ENCODE measurements at places on chromosomes 1 and 21.
A peak's percentile ranks its signal among the peaks of the same experiment; 100 is the strongest.

DNA sequence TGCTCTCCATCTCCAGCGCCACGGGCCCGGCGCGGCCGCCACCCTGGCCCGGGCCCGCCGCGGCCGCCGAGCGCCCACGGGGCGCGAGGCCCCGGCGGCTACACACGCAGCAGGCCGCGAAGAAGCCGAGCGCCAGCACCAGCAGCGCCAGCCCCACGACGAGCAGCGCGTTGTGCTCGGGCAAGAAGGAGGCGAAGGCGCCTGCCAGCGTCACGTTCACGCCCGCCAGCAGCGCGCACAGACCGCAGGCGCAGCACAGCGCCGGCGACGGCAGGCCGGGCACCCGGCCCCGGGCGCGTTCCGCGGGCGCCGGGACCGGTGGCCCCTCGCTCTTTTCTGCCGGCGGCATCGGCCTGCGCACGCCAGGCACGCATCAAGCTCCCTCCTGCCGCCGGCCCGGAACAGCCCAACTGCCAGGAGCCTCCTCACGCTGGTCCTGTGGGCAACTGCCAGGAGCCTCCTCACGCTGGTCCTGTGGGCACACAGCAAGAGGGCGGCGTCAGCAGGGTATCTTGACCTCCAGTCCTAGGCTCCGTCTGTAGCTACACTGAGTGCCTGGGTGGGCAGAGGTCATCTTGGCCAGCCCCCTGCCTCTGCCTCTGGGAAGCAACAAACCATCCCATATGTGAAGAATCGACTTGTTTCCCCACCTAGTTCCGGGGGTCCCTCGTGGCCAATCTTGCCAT, 18.1 kb downstream of the KNCN start:
- DNase-seq, result peak; percentile 30

- no peak for DNase-seq
Measured at GRCh38 chr1:60573726-60574409, 500.3 kb upstream of the C1orf87 start.

DNA sequence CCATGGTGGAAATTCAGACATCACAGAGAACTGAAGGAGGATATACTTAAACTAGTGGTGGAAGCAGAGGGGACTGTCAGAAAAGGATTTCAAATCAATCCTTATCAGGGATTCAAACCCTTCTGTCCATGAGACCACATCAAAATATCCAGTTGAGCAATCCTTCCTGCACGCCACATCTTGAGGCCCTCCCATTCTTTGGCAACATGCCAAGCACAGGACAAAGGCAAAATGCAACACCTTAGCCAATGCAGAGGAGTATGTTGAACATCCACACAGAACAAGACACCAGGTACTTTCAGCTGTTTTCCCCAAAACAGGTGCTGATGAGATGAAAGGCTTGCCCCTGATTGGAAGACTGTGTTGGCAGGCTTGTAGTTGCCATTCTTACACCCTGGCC, 81.8 kb upstream of the PLXNA2 start:
- no peak for DNase-seq

DNA sequence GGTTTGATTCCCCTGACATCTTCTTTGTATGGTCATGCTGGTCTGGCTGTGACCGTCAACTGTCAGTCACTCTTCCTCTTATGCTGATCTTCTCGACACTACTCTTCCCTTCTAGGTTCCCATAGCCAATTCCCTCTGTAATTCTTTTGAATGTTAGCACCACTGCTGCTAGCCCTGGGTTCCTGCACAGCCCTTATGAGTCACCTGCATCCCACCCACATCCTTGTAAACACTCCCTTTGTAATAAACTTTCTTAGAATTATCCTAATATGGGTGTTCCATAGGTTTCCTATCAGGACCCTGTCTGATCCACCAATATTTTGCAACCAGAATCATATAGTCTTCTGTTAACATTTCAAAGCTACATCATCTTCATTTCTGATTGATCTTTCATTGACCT, 37.1 kb downstream of the JUN start:
- no peak for DNase-seq

- DNase-seq, result peak; percentile 74
Measured at GRCh38 chr21:34952701-34953100, 96.4 kb downstream of the RUNX1 start.

GRCh38 chr1:153991151-153991630, 629 bp downstream of the RPS27 start:
- no peak for DNase-seq

GRCh38 chr1:12167493-12168429, 970 bp downstream of the TNFRSF1B start:
- DNase-seq, result no peak

DNA sequence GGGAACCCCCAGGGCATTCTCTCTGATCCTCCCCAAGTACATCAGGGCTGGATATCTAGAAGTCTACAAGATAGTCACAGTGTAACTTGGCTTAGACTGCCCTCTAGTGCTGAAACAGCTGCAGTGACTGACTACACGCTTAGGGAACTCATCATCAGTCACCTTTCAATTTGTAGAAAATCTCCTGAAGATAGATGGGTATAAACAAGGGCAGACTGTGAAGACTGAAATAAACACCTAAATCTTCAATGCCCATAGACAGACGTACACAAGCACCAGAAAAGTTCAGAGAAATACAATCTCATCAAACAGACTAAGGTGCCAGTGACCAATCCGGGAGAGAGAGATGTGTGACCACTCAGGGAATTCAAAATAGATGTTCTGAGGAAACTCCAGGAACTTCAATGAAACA, 46.6 kb downstream of the PACC1 start:
- peak; percentile 3 for DNase-seq

GRCh38 chr1:56064705-56065104, 514.7 kb downstream of the PLPP3 start:
- no peak for DNase-seq

DNA sequence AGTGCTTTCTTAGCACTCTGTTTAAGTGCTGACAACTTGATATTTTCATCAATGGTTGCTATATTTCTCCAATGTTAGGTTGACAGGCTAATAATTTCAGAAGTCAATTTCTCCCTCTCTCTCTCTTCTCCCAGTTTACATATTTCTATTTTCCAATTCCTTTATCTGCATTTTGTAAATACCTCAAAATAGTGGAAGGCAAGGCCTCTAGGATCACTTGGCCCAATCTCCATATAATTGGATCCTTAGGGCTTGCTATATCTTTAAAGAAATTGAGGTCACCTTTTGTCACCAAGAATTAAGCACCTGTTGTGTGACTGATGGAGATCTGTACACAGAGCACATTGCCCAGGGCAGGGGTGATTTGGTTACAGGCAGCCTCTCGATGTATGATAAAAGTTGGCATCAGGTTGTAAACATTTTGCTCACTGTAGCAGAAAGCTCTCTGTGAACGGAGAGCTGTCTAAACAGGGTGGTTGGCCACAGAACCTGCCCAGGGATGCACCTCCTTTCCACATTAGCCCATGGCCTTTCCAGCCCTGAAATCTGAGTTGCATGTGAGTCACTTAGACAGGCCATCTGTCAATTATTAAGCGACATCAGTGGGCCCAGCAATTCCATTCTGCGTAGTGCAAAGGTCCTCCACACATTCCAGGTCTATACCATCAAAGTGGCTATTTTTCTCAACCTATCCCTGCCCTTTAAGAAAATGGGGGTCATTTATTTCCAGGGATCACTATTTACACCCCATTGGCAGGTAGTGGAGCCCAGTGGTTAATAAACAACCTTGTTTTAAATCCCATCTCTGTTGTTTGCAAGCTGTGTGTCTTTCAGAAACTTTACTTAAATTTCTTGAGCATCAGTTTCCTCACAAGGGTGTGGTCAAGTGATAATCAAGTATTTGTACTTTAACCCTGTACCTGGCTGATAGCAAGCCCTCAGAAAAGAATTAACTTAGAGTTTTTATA, 29.1 kb upstream of the IRF2BP2 start:
- DNase-seq, result no peak

DNA sequence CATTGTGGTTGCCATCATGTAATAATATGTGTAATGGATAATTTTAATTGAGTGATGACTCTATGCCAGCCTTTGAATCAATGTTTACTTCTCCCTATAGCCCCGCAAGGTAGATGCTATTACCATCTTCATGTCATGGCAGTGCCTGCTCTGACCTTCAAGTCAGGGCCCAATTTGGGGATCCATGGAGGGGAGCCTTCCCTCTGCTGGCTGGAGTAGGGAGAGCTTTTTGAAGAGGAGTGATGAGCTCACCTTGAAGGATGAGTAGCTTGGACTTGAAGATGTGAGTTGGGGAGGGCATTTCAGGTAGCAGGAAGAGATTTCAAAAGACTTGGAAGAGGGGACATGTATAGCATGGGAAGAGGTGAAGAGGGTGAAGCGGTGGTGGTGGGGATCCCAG, 189.2 kb downstream of the FOXD2 start:
- no peak for DNase-seq

DNA sequence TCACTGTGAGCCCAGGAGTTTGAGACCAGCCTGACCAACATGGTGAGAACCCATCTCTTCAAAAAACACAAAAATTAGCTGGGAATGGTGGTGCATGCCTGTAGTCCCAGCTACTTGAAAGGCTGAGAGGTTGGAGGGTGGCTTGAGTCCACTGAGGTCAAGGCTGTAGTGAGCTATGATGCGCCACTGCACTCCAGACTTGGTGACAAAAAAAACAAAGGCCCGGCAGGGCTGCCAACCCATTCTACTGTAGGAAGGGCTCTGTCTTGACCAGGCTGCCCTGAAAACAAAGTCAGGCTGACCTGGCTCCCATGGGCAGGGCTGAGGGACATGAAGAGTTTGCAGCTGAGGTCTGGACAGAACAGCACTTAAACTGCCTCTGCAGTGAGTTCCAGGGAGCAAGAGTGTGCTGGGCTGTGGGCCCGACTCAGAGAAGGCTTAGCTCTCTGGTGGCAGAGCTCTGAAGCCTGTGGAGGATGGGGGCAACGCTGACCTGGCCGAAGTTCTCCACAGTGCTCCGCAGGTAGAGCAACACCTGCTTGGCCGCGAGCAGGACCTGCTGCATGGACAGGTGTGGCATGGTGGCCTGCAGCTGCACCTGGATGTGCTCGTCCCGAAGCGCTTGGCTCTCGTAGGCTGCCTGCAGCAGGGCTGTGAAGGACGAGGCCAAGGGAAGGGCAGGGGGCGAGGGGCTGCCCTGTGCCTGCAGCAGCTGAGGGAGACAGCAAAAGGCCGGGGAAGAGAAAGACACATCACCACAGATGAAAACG, 42.4 kb downstream of the URB1 start:
- DNase-seq, result no peak

DNA sequence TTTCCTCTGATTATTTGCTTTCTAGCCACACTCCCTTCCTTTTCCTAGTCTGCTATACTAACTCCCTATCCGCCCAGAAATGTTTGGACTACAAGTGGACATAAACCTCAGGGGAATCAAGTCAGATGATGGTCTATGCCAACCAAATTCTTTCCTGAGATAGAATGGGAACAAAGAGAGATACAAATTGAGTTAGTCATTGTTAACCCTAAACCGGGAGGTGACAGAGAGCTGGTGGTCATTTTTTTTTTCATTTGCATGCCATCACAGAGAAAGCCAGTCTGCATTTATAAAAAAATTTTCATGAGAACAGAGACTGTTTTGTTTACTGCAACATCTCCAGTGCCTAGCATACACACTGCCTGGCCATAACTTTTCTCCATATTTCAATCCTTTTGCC, 35.0 kb downstream of the MYSM1 start:
- no peak for DNase-seq

DNA sequence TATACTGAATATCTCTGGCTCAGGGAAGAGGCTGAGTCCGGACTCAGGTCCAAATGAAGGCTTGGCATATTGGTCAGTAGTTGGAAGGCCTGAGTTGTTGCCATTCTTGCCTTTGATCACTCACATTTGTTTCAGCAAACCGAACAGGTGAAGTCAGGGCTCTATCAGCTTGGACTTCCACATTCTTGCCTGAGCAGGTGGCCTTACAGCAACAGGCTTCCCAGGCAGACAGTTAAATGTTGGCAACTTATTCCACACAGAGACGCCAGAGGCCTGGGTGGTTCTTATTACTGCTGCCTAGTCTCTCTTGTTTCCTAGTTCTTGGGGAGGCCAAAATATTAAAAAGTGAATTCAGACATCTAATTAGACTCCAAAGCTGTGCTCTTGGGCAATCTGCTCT, 36.6 kb downstream of the XCL2 start:
- no peak for DNase-seq

DNA sequence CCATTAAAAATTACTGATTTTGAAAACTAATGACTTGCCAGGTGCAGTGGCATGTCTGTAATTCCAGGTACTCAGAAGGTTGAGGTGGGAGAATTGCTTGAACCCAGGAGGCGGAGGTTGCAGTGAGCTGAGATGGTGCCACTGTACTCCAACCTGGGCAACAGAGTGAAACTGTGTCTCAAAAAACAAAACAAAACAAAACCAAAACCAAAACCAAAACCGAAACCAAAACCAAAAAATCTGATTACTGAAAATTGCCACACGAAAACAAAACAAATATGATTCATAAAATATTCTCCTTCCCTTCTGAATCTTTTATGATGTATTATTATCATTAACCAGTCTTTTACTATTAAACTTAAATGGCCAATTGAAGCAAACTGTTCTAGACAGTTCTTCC, 74.1 kb downstream of the SERINC2 start:
- no peak for DNase-seq

GRCh38 chr21:31607791-31608190, 51.7 kb upstream of the SOD1 start:
- no peak for DNase-seq

- no peak for DNase-seq
Measured at GRCh38 chr1:169630006-169630405, at the start of gene SELP. SELP (minus strand) TSS chr1:169630124; CDS start chr1:169630074, 50 bp downstream.

GRCh38 chr1:169924829-169925228, 31.1 kb upstream of the SCYL3 start:
- DNase-seq, result no peak

DNA sequence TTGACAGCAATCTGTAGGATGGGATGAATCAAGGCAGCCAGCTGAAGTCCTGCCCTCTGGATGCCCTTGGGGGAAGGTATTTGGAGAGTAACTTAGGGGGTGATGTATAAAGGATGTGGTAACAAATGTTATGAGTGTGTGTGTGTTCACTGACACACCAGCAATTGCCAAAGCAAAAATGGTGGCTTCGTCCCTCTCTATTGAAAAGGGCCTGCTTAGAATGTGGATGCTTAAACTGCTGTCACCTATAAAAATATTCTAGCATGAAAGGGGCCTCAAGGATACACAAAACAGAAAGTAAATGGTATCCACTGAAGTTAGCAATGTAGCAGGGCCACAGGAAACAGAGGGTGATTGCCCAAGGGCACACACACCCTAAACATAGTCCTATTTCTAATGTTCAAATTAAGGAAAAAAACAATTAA, 15.1 kb upstream of the AIM2 start:
- no peak for DNase-seq

- no peak for DNase-seq
Measured at GRCh38 chr1:113142791-113143190, 69.8 kb downstream of the LRIG2 start.

GRCh38 chr21:32007456-32007855, 134.6 kb downstream of the HUNK start:
- no peak for DNase-seq

- DNase-seq, result no peak
Measured at GRCh38 chr1:28845786-28846543, 34.0 kb downstream of the OPRD1 start.

DNA sequence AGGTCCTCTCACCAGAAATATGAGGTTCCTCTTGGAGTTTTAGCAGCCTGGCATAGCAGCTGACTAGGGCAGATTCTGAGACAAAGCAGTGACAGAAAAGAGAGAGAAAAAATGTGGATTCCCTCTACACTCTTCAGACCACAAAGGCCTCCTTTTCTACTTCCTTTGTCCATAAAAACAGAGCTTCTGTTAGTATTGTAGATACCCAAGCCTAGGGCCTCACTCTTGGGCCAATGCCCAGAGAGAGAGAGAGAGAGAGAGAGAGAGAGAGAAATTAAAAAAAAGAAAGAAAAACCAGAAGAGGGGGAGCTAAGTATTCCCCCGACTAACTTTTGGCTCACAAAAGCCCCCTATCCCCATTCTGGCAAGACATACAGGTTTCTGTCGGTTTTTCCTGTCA, 2.4 kb upstream of the ZRANB2 start:
- DNase-seq, result no peak
